ENCODE measurements at places on chromosomes 7 and 10.

DNA sequence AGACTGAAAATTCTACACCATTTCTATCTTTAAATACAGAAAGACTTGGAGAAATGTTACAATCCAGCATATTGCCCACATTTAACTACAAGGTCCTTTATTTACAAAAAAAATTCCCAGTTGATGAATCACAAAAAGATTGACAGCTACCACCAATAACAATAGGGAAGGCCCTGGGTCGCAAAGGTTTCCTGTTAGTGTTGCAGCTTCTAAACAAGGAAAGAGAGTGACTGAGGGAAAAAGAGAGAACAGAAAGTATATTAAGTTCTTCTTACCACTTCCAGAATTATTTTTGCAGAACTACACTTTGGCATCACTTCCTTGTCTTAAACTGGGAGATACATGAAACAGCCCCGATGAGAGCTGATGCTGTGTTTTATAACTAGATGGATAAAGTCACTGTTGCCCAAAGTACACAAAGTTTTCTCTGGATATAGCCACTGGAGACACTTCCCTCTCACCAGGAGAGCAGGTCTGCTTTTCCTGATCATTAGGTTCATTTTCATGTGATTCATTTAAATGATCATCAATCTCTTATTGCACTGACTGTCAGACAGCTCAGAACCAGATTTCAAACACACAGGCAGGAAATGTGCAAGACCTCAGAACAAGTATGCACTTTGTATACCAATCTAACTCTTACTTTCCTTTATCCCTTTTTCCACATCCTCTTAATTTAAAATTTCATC is 57.0 kb downstream of the SHTN1 start:
- no peak for DNase-seq

GRCh38 chr7:41979834-41980307 is 257.1 kb downstream of the GLI3 start:
- no peak for DNase-seq

DNA sequence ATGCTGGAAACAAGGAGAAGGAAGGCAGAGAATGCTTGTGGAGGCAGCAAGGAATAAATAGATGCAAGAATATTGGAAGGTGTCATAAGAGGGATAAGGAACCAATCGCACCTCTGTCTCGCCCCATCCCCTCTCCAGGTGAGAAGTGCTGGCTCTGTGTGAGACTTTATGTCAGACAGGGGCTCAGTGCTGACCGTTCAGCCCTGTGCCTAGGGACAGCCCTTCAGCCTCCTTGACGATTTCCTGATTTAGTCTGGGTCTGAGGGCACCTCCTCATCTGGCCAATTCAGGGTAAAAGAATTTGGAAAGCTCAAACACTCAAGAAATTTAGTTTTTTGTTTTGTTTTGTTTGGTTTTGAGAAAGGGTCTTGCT is 54.9 kb downstream of the FAM241B start:
- DNase-seq: no peak

GRCh38 chr7:37657816-37658215 is 25.8 kb upstream of the GPR141 start:
- no peak for DNase-seq

DNA sequence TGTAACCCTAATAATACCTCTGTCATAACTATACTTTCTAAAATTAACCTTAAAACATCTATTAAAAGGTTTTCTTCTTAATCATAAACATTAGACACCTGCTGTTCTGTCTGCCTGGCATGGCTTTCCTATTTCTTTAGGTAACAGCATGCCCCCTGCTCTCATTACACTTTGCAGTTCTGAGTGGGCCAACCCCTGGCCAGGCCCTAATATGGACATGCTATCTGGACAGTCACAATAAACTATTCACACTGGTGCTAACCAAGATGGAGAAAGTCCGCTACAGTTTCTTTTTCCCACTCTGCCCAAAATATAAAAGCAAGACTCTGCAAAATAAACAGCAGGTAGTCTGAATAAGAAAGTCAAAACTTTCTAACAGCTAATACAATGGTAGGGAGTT is 84.0 kb downstream of the ELAPOR2 start:
- no peak for DNase-seq

GRCh38 chr10:117754770-117755658 is 212.5 kb downstream of the EMX2 start:
- DNase-seq: no peak

DNA sequence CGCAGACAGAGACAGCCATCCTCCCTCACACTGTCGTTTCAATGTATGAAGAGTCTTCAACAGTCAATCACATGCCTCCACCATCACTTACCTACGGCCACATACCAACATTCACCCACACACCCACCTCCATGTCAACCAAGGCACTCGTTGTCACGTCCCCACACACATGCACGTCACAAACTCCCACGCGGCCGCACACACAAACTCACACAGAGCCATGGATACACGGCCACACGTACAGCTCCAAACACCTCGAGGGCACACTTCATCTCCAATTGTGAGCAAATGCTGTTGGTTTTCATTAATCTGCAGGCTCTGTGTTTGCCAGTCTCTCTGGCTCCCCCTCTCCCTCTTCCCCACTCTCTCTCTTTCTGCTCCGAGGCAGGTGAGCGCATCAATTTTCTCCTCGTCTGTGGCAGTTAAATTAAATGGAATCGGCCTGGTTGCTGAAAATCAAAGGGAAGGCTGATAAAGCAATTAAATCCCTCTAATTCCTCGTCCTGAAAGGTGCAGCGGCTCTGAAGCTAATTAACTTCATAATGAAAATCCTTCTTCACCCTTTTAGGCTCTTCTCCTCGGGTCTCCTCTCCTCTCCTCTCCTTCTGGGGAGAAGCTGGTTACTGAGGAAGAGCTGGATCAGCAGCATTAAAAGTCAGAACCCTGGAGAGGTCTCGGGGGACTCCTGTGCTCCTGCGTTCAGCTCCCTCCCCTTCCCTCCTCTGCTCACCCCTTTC is 53.8 kb upstream of the SLF2 start:
- DNase-seq: no peak

- DNase-seq: no peak
These were observed 182.8 kb downstream of the CPEB3 start for GRCh38 chr10:92108120-92108519.

- DNase-seq: no peak
These were observed 138.1 kb upstream of the CDCA7L start for GRCh38 chr7:22083704-22084240.

DNA sequence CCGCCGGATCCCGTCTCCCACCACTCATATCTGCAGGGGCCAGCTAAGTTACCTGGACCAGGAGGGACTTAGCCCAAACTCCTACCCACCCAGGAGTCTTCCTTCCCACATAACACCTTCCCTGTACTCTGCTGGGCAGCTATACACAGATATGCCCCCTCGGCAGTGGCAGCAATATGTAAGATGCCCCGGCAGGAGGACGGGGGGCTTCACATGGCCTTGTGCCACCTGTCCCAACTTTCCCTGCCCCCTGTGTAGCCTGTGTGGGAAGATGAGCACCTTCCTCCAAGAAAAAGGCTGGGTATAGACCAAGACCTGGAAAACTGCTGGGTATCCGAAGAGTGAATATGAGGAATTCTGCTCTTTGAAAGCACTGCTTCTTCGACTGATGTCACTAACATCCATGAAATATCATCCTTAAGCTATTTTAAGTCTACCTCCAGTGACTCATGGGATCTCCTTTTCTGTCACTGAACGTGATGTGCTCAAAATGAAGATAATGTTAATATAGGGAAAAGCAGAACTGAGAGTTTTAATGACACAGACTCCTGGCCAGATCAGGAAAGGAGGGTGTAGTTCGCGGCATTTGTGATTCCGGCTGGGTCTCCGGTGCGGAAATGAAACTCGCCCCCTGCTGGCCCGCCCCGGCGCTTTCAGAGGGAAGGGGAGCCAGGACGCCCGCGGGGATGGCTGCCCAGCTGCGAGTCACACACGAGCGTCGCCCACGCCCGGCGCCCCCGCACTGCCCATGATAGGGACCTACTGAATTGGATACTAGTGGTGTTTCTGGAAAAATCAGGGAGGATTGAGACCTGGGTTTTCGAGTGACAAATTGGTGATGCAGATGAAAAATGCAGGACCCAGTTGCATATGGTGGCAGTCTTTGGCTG is 256.9 kb upstream of the NFE2L3 start:
- peak; percentile 29 for DNase-seq

DNA sequence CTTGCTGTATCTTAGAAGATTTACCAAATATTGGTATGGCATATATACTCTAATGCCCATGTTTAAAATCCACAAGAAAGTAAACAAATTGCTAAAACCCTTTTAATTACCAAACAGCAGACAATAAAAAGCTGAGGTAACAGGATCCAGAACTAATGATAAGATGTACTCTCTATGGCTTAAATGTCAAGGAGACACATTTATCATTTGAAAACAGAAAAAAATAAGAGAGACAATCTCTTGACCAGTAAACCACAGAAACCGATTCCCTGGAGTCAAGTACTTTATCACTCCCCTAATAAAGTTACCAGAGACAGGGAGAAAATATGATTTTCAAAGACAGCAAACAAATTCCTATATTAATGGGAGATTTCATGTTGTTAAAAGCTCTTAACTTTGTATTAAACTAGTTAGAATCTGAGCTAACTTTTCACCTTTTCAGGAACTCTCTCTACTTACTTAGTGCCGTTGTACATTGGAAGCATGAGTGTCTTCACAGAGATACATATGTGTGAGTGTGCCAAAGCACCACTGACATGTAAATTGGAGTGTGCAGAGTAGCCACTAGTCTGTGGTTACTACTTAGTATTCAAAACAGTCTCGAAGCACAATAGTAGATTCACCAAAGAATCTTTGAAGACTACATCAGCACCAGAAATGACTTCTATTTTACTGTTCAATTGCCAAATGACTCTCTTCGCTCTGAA is 44.2 kb downstream of the TSPAN12 start:
- no peak for DNase-seq

- DNase-seq: no peak
These were observed 21.6 kb downstream of the DNTT start for GRCh38 chr10:96325719-96326373.

DNA sequence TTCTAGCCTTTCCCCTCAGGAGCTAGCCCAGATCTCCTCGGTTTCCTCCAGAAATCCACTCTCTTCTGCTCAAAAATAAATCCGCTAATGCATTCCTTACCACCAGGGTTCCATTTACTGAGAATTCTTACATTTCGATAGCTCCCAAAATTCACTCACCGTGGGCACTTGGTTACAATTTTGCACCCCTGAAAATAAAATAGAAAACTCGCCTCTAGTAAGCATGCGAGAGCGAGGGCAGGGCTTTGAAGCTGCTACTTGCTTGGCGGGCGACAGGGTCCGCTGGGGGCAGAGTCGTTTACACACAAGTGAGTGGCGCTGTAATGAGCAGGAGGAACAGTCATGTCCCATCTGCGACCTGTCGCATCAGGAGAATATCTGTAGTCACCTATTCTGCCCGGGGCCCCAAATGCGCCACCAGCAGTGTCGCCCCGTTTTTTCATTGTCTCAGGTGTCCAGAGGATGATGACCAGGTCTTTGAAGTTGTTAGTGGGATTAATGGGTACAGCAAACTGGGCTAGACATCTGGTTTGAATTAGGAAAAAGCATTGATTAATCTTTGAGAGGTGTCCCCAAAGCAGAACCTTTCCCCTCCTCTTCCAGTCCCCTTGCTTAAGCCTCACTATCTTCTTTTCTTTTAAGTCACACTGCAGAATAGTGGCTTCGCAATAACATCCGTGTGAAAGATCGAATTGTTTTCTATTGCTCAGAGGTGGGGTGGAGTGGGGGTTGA is 1.2 kb upstream of the MEOX2 start:
- no peak for DNase-seq

GRCh38 chr7:132782777-132783640 is 206.7 kb upstream of the PLXNA4 start:
- no peak for DNase-seq

GRCh38 chr7:80781561-80781979 is 137.3 kb downstream of the SEMA3C start:
- DNase-seq: no peak

GRCh38 chr10:2543142-2543886 is 524.0 kb upstream of the PFKP start:
- no peak for DNase-seq

- DNase-seq: no peak
These were observed at the start of gene PDGFA for GRCh38 chr7:519484-520390. Gene PDGFA (minus strand): TSS chr7:519846. CDS start chr7:519001, 845 bp downstream.

- DNase-seq: no peak
These were observed 35.1 kb downstream of the EGFR start for GRCh38 chr7:55053651-55054571.

- DNase-seq: no peak
These were observed 303.3 kb downstream of the SUGCT start for GRCh38 chr7:40437936-40438634.

- no peak for DNase-seq
These were observed 9.5 kb downstream of the PTCD1 start for GRCh38 chr7:99428972-99429566.

DNA sequence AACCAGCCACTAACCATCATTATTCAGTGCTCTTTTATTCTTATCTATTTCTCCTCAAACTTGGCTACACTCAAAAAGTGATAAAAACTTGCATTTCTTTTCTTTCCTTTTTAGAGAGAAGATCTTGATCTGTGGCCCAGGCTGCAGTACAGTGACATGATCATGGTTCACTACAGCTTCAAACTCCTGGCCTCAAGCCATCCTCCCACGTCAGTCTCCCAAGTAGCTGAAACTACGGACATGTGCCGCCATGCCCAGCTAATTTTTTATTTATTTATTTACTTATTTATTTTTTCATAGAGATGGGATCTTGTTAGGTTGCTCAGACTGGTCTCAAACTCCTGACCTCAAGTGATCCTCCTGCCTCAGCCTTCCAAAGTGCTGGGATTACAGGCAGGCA is 24.6 kb upstream of the TMEM248 start:
- no peak for DNase-seq

- DNase-seq: no peak
These were observed 98.9 kb upstream of the GLCCI1 start for GRCh38 chr7:7869651-7870050.

DNA sequence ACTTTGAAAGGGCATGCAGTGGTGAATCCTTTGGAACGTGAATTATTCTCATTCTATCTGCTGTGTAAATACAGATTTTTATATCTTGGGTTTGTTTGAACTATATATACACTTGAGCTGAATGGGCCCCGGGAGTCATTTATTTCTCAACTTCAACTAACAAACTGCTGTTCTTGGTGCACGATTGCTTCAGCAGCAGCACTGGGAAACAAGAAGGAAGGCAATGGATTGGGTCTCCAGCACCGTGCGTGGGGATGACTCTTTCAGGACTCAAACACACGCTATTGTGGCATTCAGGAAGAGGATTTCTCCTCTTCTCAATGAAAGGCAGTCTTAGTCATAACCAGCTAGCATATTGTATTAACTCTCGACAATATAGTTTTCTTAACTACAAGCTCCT is 226.0 kb upstream of the NFE2L3 start:
- DNase-seq: no peak

DNA sequence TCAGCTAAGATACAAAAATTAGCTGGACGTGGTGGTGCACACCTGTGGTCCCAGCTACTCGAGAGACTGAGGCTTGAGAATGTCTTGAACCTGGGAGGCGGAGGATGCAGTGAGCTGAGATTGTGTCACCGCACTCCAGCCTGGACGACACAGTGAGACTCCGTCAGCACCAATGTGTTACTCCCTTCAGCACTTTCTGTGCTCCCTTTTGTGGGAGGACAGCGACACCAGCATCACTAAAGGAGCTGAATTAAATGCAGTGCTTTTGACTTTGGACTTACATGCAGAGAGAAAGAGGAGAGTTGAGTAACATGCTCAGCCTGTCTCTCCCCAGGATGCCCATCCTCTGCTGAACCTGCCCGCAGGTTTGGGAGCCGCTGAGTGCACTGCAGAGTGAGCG is 92.2 kb upstream of the RHEB start:
- no peak for DNase-seq

Data from stimulated activated CD8-positive, alpha-beta memory T cell treated with anti-CD3 and anti-CD28 coated beads, Interleukin-4, amount 100 ng/mL, for 1 hour (primary cell).